HepG2 (cell line): ENCODE measurements at places on chromosomes 1 and 21. TPM values are rescaled to one million over a fixed set of nuclear protein-coding genes. Genes with fewer than 3 reads are reported as not detected.
A peak's percentile ranks its signal among the peaks of the same experiment; 100 is the strongest.

- peak; percentile 12 for DNase-seq
These were observed 89.9 kb downstream of the FOXD2 start for GRCh38 chr1:47527653-47528272.

DNA sequence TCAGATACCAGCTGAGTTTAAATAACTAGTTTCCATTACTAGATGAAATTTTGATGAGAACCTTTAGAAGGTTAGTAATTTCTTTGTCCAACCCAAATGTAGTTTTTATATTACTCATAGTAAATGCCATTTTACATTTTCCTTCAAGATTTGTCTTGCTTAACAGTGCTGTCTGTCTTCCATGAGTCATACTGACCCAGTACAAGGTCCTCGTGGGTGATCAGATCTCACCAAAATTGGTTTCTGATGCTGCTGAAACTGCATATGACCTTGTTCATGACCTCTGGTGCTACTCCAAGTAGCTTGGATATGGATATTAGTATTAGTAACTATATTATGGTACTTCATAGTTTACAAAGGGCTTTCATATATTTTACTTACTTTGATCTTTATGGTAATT, 207.1 kb downstream of the RYR2 start:
- DNase-seq: no peak

DNA sequence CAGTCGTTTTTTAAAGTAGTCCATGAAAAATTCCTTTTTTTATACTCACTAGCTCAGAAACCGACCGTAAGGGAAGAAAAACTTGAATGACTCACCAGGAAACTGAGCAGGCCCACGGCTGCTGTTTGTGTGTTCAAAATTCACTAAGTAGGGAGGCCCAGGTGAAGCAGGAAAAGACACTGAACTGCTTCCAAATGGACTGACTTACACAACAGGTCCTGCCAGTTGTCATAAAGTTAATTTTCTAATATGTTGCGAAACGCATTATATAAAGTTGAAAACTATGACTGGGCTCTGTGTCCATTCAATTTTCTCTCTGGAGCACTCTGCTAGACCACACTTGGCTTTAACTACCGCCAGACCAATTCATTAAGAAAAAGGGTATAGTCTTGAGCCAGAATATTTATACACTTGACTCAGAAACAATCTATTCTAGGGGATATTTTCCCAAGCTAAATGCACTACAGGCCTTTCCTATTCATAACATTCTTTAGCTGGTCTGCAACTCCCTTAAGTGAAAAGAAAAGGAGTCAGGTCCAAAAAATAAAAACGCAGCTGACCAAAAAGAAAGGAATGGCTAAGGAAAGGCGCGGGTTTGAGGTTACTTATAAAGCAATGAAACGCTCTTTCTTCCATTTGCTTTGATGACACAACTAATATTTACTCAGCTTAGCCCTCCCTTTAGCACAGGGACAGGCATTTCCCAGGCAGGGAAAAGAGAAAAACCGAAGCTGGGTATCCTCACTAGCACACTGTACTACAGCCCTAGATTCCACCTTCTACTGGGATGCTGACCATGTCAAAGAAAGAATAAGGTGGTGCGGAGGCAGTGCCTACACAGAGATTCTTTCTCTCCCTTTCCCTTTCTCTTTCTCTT, 306.3 kb upstream of the ESRRG start:
- DNase-seq: no peak

DNA sequence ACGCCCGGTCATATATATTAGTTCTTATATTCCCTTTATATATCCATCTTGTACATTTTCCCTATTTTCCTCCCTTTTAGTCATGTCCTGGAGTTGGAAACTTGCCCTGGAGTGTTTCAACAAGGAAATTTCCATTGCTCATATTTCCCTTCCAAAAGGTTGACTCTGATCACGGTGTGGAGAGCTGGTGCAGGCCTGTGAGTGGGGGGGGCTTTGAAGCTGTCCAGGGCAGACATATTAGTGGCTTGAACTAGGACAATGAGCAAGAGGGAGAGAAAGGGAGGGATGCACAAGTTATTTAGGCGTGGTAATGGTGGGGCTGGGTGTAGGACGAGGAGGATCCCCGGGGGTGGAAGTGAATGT, 30.4 kb upstream of the TMEM61 start:
- DNase-seq: no peak

DNA sequence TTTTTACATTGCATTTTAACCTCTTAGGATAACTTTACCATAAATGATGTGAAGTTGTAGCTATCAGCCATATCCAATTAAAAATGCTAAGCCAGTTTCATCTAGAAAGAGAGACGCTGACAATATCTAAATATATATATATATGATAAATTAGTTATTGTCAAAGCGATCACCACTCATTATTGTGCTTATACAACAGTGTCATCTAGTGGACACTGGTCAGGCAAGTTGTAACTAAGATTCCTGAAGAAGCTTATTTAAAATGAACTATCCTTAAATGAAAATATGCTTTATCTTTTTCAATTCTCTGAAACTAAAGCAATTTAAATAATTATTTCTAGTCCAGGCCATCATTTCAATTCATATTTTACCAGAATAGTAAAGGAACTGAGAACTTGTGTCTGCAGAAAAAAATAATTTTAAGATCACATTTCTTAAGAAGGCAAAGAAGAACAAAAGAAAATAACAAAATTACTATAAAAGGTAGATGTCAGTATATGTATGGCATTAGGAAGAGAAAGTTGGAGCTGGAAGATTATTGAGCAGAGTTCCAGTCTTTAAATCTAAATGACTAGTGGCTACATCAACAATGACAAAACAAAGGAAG, 193.3 kb upstream of the SNX7 start:
- DNase-seq: peak; percentile 10

DNA sequence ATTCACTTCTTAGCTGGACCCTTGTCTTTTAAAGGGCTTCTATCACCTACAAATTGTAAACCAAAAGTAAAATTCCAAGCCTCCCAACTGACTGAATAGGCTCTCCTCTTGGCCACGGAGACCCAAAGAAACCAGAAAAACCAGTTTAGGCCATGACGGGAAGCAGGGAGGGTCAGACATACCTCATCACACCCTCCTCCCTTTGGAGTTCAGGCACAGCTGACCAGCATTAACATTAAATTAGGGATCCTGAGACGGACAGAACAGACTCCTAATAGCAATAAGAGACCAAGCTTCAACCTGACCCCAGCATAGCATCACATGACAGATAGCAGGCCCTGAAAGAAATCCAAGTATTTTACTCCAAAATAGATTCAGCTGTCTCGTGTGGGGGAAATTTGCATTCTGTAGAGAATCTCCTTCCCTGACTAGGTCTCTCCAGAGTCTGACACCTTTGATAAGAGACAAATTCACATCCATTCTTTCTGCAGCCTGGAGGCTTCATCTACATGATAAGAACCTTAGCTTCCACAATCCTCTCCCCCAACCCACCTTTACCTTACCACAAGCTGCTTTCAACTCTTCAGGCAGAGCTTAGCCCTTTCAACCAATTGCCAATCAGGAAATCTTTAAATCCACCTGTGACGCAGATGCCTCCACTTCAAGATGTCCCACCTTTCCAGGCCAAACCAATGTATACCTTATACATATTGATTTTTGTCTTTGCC, 177.1 kb upstream of the RAB4A start:
- DNase-seq: no peak

- DNase-seq: no peak
These were observed 22.2 kb upstream of the STRIP1 start for GRCh38 chr1:110012100-110012780.

UQCRH gene
- 556 and 776 TPM in 2 replicates for total RNA-seq

CAMSAP2 gene
- total RNA-seq: 8.2 and 10.3 TPM in 2 replicates

STIL gene
- total RNA-seq: 18.6 and 22.8 TPM in 2 replicates
